Dorsolateral prefrontal cortex (tissue), 122 donors: ENCODE measurements at places on chromosomes 3 and 15.

DNA sequence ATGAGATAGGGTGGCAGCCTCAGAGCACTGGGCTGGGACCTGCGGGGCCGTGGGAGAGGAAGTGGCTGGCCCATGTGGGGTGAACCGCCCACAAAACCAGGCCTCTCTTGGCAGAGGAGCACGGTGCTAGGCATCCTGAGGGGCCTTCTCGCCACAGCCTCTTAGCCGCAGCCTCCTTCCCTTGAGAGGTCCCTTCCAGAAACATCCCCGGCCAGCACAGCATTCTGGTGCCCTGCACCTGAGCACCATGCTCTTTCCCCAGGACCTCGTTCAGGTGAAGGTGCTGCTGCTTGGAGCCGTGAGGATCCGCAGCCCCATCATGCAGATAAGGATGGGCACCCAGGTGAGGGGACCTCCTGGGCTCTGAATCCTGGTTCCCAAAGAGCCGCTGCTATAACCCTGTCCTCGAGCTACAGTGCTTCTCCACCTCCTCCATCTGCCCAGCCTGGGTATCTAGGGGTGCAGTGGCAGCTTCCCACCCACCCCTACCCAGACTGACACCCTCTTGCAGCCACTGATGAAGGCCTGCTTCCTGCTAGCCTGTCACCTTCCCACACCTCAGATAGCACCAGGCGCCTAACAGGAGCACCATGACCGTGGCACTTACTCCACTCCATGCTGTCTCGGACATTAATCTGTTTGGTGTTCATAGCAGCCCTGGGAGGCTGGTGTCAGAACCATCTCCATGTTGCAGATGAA, 11.2 kb upstream of the TXNRD3 start:
- no peak for DNase-seq

- no peak for DNase-seq
These were observed 271.2 kb downstream of the TBL1XR1 start for GRCh38 chr3:176926034-176926433.

GRCh38 chr3:118101891-118102290, 932.8 kb downstream of the IGSF11 start:
- DNase-seq, result no peak

DNA sequence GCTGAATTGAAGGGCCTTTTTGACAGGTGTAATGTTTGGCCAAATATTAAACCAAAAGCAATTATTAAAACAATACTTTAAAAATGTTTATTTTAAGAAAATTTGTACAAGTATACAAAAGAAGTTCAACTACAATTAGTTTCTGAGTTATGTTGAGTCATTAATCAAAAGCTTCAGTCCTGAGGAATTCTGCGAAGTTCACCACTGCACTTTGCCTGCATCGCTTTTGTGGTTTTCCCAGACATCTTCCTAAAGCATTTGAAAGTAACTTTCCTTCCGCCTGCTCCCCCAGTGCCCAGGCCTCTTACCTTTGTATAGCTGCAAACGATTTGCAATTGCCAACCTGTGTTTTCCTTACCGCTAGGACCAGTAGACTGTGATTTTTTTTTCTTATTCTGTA, 69.5 kb downstream of the KCNAB1 start:
- no peak for DNase-seq

DNA sequence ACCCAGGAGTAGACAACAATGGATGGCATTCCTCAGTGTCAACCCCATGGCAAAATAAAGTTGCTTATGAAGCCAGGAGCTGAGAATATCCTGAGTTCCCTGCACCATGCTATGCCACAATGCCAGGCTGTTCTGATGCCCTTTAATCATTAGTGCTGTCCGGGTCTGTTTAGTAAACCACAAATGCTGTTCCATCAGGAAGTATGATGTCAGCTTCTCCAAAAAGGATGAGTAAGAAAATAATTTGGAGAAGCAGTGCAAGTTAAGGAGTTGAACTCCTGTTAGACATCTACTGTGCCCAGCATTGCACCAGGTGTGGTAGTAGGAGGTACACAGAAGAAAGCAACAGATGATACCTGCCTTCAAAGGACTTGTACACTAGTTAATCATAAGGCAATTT, 67.9 kb upstream of the GUCA1C start:
- no peak for DNase-seq

DNA sequence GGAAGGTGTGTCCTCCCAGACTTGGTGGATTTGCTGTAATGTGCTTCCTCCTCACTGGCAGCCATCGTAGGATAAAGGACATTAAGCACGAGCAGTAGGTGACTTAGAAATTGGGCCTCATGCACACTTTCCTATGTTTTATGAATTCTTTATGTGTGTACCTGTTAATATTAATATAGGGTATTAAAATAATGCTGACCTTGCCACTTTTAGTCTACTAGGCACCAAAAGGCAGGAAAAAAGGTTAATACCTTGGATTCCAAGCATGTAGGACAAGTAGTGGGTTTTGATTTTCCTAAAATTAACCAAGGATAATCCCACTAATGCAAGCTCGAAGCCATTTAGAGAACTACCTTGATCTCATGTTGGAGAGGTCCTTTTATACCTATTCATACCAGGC, 55.9 kb downstream of the ADAMTSL3 start:
- DNase-seq, result no peak

DNA sequence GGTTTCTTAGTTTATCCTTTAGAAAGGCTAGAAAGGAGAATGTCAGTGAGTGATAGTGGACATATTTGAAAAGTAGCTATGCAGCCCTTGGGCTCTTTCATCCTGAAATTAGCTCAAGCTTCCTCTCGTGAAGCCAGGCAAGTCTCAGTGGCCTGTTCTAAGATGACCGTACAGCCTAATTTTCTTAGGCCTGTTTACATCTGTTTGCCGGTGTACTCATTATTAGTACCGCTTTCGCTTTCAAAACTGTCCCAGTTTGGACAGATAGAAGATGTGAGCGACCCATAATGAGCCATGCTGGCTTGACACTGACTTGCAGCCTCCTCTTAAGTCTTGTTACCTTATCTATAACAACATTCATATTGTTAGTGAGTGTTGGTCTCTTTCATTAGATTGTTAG, 5.7 kb upstream of the ARL14 start:
- no peak for DNase-seq

DNA sequence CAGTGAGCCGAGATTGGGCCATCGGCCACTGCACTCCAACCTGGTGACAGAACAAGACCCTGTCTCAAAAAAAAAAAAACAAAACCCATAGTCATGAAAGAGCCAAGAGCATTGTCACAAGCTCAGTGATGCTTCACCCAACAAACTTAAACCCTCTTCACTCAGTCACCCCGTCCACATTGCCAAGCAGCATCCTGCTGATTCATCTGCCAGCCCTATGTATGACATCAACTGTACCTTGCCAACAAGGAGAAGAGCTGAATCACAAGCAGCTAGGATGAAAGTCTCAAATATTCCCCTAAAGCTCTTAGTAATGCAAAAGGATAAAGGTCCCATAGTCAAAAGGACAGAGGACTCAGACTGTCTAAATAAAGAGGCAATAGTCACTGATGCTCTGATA, 90.0 kb downstream of the ANO10 start:
- DNase-seq, result no peak

DNA sequence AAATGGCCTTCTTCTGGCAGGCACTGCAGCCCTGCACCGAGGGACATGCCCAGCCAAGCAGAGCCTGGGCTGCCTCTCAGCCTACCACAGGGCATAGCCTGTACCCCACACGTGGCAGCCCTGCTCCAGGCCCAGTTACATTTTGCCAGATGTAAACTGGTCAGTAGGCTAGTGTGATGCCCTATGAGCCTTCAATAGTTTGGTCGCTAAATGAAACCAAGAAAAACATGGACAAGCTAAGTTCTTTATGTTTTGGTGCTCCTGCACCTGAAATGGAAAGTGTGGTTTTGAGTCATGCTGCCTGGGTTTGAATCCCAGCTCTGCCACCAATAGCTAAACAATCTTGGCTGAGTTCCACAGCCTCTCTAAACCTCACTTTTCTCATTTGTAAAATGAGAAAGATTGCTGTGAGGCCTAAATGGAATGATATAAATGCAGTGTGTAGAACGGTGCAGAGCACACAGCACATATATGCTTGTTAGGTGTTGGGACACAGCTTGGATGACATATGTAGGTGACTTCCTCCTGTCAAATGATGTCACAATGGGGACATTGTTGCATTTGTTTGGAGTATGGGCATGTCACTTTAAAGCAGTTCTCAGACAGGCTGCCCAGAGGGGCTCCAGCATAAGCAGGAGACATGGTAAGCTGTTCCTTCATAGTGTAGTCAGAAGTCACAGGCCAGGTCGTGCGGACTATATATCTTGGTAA, 57.4 kb downstream of the ZBTB38 start:
- DNase-seq, result no peak

- DNase-seq, result no peak
These were observed 19.7 kb downstream of the ARL8B start for GRCh38 chr3:5141760-5142159.

DNA sequence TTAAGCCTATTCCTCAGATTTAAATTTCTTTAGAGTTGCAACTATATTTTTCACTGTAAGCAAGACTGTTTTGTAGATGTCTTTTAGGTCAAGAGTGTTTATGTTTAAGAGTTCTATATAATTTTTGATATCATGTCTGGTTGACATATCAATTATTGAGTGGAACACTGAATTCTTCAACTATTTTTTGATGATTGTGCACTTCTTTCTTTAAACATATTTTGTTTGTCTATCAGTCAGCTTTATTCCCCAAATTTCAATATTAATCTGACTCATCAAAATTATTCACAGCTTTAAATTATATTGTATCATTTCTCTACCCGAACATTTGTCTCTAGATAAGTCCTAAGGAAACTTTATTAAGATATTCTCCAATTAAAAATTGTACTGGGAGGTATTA, 933.6 kb upstream of the ROBO1 start:
- DNase-seq, result no peak

DNA sequence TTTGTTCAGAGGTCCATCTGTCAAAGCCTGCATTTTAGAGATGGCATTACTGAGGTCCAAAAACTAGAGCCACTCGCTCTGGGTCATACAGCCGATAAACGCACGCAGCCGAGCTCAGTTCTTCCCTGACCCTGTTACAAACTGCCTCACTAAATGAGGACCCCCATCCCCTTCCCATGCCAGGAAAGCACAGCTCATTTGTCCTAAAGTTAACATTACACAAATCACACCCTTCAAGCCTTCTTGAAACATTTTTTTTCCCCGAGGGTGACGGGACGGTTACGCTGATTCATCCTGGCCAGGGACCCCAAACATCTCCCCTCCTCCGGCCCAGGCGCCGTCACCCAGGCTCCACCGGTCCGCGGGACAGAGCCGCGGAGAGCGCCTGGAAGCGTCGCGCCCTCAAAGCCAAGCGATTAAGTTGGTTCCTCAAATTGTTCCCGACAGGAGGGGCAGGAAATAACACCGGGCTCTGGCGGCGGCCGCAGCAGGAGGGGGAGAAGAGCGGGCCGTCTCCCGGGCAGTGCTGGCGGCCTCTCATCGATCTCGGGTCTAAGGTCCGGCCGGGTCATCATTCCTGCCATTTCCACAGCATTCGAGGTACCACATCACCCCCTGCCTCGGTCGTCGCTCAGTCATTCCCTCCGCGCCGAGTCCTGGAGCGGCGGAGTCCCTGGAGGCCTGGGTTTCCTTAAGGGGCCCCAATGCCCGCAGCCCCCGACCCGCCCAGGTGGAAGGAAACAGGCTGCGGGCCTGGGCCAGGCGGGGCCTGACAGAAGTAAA, 619 bp upstream of the CMTM8 start:
- DNase-seq, result no peak

- DNase-seq, result no peak
These were observed 33.2 kb downstream of the SLC25A26 start for GRCh38 chr3:66253790-66254620.

GRCh38 chr15:70271422-70272088, 173.8 kb upstream of the TLE3 start:
- no peak for DNase-seq

DNA sequence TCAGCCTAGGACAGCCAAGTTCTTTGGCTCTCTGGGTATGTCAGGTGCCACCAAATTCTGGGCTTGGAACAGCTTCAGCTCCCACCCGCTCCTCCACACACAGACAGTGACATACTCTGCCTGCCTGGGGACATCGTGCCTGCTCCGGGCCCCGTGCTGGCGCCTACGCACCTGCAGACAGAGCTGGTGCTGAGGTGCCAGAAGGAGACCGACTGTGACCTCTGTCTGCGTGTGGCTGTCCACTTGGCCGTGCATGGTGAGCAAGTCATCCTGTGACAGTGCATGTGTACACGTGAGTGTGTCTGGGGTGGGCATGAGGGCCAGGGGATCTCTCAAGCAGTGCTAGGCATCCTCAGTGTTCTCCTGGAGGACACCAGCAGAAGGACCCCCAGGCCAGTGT, 922 bp downstream of the IL17RC start:
- no peak for DNase-seq

DNA sequence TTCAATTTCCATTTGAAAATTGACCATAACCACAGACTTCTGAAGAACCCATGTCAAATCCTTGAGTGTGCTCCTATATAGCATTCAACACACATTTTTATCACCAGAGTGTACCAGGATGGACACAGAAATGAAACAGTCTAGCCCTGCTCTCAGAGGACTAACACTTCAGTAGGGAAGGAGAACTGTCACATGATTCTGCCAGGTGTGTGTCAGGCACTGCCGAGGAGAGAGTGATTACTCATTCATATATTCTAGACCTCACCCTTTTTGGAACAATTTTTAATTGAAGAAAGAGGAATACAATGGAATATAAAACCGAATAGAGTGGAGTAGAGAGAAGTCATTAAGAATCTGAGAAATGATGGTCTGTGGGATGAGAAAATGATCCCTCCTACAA, 125.8 kb downstream of the ERC2 start:
- DNase-seq, result no peak

DNA sequence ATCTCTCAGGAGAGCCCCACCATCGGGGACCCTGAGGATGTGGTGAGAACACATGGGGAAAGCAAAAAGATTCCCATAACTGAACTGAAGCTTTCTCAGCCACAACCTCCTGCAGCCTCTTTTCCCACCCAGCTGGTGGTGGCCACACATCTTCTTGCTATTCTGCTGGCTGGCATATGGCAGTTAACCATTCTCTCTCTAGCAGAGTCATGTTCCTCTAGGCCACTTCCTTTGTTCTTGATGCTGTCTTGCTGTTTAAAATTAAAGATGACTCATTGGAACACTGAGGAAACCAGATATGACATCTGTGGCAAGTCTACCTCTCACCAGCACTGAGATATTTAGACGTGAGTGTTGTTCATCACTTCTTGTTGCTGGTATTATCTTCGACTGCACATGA, 180.3 kb upstream of the ROBO2 start:
- DNase-seq, result no peak

- DNase-seq, result no peak
These were observed 442.4 kb upstream of the BCHE start for GRCh38 chr3:166279636-166280035.

DNA sequence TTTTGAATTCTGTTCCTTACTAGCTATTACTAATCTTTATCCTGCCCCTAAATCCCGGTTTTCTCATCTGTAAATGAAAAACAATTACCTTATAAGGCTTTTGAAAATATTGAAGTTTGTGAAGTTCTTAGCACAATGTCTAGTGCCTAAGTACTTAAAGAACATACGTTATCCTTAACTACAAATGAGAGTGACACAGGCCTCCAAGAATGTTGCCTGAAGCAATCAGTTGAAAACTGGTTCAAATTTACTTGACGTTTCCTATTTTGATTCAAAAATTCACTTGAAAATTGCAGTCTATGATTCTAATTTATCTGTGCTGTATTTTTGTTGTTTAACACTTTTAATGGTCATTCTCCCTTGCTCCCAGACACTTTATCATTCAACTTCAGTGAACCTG, 3.2 kb downstream of the SENP7 start:
- DNase-seq, result no peak

- DNase-seq, result no peak
These were observed 93.4 kb downstream of the THRB start for GRCh38 chr3:24401090-24401810.

- DNase-seq, result no peak
These were observed 80.9 kb downstream of the LRRFIP2 start for GRCh38 chr3:37093481-37093880.
